ENCODE measurements at places on chromosomes 1 and 21.

GRCh38 chr1:156126043-156126629 lies 11.6 kb downstream of the LMNA start:
- DNase-seq: peak; percentile 49

GRCh38 chr1:246110343-246111219 lies 396.5 kb downstream of the SMYD3 start:
- DNase-seq: no peak

- peak; percentile 92 for DNase-seq
These were observed 4.6 kb downstream of the ID3 start for GRCh38 chr1:23554481-23555269.

- DNase-seq: no peak
These were observed 1.7 kb downstream of the LYST start for GRCh38 chr1:235864931-235865525.

DNA sequence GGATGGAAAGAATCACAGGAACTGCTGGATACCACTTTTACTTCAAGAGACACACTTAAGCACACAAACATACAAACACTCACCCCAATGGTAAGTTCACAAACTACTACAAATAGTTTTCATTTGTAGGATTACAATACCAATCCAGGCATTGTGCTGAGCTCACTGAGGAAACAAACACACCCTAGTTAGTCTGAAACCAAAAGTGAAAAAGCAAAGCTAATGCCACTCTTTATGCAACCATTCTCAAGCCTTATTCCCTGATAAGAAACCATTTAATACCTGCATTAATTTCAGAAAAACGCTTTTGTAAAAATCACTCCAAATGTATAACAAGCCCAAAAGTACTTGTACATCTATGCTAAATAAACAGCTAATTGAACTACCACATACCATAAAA lies 38.3 kb downstream of the RNF115 start:
- peak; percentile 17 for DNase-seq

GRCh38 chr1:43582162-43582566 lies 51.5 kb downstream of the PTPRF start:
- peak; percentile 78 for DNase-seq

DNA sequence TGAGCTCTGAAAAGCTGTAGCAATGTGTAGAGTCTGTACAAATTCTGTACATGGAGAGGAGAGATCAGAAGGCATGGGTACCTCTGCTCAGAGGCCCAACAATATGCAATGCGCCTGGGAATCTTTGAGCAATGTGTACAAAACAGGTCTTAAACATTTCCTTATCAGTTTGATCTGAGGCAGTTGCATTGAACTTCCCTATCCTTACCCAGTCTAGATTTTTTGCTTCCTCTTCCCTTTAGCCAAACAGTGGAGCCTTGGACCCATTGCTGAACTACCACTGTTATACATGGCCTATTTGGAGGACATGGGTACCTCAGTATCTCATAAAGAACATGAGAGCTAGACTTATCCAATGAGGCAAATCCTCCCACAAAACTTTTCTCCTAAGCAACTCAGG lies 12.6 kb upstream of the MNDA start:
- no peak for DNase-seq

DNA sequence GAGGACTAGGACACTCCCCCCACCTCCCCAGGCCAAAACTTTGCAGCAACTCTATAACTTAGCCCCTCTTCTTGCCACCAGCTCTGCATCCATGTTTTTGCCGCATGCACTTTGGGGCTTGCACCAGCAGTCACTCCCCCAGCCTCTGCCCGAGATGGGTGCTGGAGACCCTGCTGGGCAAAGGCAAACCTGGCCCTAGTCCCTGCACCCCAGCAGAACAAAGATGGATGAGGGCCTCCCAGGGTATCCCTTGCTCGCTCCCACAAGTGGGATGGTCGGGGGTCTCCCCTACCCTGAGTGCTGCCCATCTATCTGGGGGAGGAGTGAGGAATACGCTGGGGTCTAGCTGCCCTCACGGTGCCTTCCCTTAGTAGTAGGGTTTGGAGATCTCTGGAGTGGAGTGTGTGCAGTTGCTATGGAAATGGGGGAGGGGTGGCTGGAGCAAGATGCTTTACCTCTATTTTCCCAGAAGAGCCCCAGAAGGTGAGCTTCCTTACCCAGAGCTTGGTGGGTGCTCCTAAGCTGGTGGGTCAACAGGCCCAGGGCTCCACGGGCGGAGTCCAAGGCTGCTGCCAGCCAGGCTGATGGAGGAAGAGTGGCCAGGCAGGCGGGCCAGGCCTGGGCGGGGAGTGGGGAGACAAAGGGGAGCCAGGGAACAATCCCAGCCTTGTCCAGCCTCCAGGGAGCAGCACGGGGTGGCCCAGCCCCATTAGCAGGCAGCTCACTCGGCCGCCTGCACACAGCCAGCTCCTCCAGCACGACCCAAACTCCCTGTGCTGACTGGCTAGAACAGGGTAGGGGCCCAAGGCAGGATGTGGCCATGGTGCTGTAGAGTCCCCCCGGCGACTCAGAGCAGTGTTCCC lies at the start of gene PAQR6:
Gene PAQR6, minus strand, starts transcription at position 597 of the 863 bp plus-strand sequence. CDS start 1,325 bp downstream, outside the sequence.
- DNase-seq: no peak

GRCh38 chr1:214384373-214385079 lies 103.6 kb downstream of the SMYD2 start:
- no peak for DNase-seq

DNA sequence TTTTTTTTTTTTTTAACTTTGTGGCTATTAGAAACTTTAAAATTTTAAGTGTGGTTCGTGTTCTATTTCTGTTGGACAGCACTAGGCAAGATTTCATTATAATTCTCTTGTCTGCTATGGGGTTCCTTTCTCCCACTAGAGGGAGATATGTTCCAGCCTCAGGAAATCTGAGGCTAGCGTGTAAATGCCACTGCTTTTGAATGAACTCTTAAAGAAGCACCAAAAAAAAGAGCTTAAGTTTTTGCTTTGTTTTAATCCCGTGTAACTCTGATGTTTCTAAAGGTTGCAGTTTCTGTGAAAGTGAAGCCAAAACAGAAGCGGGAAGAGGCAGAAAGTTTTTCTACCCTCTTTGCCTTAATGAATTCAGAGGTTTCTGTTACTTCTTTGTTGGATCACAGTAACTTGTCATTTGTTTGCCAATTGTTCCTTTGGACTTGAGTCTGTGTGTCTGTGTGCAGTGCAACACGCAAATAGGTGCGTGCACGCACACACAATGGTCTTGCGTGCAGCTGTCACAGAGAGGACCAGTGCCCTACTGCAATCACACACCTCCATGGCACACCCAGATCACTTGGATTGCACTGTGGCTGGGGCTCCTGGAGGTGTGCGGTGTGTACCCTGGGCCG lies 32.3 kb downstream of the HHAT start:
- DNase-seq: peak; percentile 45

- no peak for DNase-seq
These were observed 208.2 kb upstream of the TMEM51 start for GRCh38 chr1:14945132-14946010.
